ENCODE measurements at places on chromosomes 7 and 10.
A peak's percentile ranks its signal among the peaks of the same experiment; 100 is the strongest.

DNA sequence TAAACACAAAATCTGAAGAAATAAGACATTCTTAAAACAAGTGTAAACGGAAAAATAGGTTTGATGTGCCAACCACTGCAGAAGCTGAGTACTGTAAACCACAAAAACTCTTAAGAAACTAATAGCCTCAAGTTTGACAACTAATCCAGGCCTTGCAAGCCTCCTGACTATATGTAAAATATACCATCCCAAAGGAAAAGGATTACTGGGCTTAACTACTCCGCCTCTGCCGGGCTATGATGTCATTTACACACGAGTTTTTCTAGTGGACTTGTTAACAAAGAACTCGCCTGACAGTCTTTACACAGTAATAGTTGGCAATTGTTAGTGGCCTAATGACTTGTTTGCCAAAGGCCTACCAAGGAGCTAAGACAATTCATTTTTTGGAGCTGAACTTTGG lies 2.1 kb downstream of the KIF5B start:
- DNase-seq = no peak

DNA sequence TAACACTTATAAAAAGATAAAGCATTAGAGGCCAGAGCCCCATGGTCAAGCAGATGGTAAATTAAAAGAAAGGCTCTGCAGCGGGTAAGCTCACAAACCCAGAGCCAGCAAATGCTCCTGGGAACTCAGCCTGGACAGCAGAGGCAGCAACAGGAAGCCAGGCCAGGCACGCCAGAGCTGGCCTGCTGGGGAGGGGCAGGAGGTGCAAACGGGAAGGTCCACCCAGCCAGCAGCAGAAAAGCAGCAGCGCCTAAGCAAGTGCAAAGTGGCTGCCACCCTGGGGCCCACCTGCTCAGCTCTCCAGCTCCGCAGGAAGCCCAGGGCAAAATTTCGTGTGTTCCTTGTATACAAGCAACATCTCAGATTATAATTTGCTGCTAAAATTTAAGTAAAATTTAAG lies 82.7 kb upstream of the GPR22 start:
- peak; percentile 35 for DNase-seq

GRCh38 chr7:106369816-106370215 lies 85.0 kb upstream of the NAMPT start:
- DNase-seq = no peak

- DNase-seq = no peak
Observed at GRCh38 chr7:51198654-51199053, 118.0 kb downstream of the COBL start.

GRCh38 chr7:116862951-116863670 lies 724 bp downstream of the CAPZA2 start:
- DNase-seq = no peak

GRCh38 chr7:130141161-130141883 lies 63.9 kb downstream of the TMEM209 start:
- DNase-seq = peak; percentile 42

GRCh38 chr7:98969386-98969785 lies 91.1 kb downstream of the TRRAP start:
- no peak for DNase-seq

- no peak for DNase-seq
Observed at GRCh38 chr7:139043823-139044812, 8.3 kb upstream of the ZC3HAV1L start.

DNA sequence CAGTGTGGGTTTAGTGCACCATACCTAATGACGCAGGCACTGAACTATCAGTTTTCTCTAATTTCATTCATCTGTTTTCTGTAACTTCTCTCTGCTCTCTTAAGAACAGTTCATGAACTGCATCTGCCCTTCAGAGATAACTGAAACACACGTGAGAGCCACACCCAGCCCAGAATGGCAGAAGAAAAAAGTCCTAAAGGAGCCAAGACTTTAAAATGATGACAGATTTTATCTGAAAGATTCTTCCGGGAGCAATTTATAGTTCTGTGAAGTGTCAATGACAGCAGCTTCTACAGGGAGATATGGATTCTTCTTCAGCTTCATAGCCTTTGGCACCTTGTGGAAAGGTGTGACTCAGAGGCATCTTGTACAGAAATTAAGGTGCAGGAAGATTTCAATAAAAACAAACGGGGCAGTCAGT lies 211.5 kb upstream of the SLC26A5 start:
- no peak for DNase-seq

- no peak for DNase-seq
Observed at GRCh38 chr10:8066124-8066523, 11.6 kb downstream of the GATA3 start.

DNA sequence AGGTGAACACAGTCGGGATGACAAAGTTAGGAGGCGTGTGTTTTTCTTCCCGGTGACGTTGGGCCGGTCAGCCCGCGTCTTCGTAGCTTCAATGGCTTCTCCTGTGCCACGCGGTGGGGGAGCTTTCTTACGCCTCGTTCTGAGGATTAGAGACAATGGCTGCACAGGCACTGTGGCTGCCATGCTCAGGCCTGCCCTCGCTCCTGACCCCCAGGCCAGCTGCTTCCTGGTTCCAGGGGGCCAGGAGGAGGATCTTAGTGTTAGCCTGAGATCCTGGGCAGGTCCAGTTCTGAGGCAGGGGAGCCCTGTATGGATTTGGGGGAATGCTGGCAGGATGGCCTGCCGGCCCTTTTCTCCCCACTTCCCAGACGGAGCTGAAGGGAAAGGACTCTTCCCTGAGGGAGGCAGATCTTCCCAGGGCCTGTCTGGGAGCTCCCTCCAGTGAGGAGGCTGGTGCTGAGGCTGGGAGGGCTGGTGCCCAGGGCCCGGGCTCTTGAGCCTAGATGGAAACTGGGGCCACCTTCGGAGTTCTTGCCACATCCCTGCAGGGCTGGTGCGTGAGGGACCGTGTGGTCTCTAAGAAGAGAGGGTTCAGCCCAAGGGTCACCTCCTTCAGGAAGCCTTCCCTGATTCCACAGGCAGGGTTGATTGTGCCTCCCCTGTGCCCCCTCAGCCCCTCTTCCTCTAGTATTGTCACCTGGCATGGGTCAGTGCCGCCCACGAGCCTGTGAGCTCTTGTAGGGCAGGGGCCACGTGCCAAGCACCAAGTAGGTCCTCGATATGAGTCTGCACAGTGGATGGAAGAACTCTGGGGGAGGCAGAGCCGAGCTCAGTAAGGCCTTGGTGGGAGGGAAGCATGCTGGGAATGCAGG lies 101.4 kb downstream of the GRK5 start:
- no peak for DNase-seq

DNA sequence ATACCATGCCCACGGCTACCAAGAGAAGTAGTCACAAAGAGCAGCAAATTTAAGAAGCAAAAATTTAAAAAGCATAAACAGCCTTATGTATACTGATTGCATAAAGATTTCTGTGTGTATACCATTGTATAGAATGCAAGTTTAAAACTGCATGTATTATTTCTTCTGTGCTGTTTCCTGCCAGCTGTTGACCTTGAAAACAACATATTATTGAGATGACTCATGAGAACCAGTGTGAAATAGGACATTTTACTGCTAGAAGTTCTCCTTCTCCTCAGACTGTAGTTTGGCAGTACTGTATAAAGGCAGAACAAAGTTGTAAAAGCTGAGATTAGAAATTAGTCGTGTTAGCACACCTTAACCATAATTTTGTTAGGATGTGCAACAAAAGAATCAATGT lies 42.3 kb upstream of the SGCE start:
- DNase-seq = no peak

- DNase-seq = no peak
Observed at GRCh38 chr10:59135275-59135674, 41.2 kb upstream of the PHYHIPL start.

DNA sequence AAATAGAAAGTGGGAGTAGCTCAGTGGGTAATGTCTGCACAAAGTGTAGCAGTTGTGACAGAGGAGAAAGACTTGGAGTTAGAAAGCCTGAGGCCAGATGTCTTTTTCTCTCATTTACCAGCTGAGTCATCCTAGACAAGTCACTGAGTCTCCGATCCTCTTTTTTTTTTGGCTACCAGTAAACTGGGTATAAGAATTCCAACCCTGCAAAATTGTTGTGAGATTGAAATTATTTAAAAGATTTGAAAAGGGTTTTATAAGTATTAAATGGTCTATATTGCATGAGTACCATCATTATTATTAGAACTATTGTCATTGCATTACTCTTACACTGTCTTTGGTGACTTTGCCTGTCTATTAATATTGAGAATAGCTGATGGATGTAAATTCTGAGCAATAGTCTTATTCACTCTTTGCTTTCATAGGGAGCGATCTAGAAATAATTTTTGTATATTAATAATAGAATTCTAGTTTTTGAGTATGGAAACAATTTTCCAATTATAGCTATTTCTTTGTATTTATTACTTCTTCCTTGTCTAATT lies 74.0 kb downstream of the ARID5B start:
- no peak for DNase-seq

GRCh38 chr10:105963334-105963884 lies 1201.1 kb downstream of the SORCS1 start:
- DNase-seq = no peak

GRCh38 chr10:4267086-4267773 lies 482.2 kb upstream of the KLF6 start:
- no peak for DNase-seq

DNA sequence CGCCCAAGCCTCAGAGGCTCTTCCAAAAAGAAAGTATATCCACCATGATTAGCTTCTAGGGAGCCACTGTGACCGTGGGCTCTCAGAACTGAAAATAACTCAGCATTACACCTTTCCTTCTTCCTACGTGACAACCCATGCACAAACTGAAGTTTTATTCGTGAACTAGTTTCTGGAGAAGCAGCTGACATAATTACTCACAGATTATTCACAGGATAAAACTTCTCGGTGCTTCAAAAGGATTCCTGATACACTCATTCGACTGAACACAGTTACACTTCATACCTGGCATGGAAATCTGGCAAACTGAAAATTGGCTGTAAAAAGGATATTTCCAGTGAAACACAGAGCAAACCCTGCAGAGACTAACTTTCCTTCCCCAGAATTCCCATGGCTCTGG lies 139.2 kb upstream of the PTER start:
- DNase-seq = no peak

- DNase-seq = no peak
Observed at GRCh38 chr10:69320521-69320920, 42.2 kb downstream of the HK1 start.

DNA sequence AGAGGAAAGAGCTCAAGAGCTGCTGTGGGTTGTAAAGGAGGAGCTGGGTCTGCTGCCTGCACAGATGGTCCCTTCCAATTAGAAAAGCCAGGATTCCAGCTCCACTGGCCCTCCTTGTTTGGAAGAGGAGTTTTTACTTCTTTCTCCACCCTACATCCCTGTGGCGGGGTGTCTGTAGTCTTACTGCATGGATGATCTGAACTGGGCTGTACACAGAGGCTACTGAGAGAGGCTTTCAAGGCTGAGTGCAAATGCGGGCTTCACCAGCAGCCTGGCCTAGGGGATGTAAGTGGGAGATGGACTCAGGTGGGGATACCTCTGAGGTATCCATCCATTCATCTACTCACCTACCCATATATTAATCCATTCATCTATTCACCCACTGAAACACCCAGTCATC lies 7.1 kb upstream of the CXCL12 start:
- no peak for DNase-seq

GRCh38 chr10:122459561-122460273 lies 1.6 kb upstream of the HTRA1 start:
- DNase-seq = no peak

- no peak for DNase-seq
Observed at GRCh38 chr10:103120977-103121735, 71.9 kb downstream of the NT5C2 start.

- DNase-seq = no peak
Observed at GRCh38 chr10:11655836-11656235, 44.4 kb upstream of the USP6NL start.

DNA sequence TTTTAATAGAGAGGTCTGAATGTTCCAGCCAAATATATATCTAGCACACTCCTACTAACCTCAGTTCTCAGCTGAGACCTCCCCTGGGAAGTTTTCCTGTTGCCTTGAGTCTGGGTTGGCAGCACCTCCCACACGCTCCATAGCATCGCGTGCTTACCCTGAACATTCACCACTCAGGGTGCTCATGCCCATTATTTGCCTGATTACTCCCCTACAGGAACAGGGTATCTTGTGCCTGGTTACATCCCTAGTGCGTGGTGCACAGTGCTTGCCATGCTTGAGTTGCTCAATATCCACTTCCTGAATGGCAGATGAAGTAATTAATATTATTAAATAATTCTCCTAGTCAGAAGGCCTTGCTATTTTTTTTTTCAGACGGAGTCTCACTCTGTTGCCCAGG lies 269.9 kb upstream of the IMMP2L start:
- no peak for DNase-seq

DNA sequence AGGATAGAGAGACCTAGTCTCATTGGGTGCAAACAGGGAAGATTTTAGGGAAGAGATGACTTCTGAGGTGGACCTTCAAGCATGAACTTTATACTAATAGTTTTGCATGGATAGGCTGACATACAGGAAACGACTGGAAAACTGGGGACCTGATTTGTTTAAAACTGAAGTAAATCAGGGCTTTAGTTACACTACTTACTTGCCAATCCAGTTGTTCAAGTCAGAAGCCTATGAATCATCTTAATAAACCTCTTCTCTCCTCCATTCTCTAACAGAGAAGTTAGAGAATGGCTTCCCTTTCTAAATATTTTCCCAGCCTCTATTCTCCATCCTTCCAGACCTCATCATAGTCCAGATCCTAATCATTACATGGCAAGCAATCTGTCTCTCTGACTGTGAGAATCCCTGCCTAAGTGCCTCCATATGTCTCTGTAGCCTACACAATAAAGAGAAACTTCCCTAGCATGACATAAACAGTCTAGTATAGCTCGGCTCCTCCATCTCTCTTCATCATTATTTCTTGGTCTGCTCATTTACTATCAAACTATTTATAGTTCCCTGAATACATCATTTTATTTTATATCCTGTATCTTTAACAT lies 55.8 kb downstream of the PRKG1 start:
- DNase-seq = no peak

- no peak for DNase-seq
Observed at GRCh38 chr7:158311791-158312190, 275.8 kb downstream of the PTPRN2 start.

DNA sequence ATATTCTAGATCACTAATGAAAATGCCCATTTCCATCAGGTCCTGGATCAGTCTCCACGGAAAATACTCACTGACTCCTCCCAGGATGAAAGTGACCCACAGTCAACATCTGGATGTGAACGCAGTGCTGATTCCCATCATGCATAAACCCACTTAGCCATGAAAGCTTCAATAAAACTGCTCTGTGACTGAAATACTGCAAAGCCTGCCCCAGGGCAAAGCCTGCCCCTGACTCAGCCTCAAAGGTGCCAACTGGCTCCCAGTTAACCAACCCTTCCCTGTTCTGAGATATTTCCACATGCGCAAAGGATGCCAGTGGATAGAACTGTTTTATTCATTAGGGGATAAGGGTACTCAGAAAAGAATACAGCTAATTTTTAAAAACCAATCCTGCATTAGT lies 24.0 kb downstream of the OSBPL3 start:
- DNase-seq = no peak

GRCh38 chr10:76117949-76118348 lies 686.5 kb downstream of the LRMDA start:
- no peak for DNase-seq

DNA sequence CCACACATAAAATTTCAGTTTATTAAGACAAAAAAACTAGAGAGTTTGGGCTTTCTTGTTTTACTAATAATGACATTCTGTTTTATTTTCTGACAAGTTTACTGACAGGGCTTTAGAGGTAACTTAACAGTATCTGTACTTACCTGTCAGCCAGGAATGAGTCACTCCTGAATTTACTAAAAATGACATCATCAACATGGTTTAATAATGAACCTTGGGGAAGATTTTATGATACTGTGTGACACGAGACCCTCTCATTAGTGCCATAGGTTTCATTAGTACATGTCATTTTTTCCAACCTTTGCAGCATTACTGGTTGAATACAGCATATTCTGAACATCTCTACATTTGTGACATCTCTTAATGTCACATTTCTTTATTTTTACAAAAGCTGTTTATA lies 131.1 kb downstream of the KCND2 start:
- DNase-seq = no peak

Data from psoas muscle (tissue), 8 donors.